Ovary (tissue), 10 donors: ENCODE measurements at places on chromosomes 2 and 18. TPM values are rescaled to one million over a fixed set of nuclear protein-coding genes. Genes with fewer than 3 reads are reported as not detected.

Gene SGO2
- 1.8 TPM for polyA plus RNA-seq

Gene KRTCAP3
- 0.82 TPM for polyA plus RNA-seq

Gene CDH2
- 78.3 TPM for polyA plus RNA-seq

Gene CRYBA2
- polyA plus RNA-seq = not detected

Gene PFN4
- 1.1 TPM for polyA plus RNA-seq

Gene ZBTB7C
- 2.8 TPM for polyA plus RNA-seq

Gene CAPN14
- 0.05 TPM for polyA plus RNA-seq

- no peak for DNase-seq
Observed at GRCh38 chr2:219354582-219354981, 22.0 kb upstream of the RESP18 start.

- DNase-seq = no peak
Observed at GRCh38 chr2:228917220-228917619, 353.9 kb downstream of the PID1 start.

DNA sequence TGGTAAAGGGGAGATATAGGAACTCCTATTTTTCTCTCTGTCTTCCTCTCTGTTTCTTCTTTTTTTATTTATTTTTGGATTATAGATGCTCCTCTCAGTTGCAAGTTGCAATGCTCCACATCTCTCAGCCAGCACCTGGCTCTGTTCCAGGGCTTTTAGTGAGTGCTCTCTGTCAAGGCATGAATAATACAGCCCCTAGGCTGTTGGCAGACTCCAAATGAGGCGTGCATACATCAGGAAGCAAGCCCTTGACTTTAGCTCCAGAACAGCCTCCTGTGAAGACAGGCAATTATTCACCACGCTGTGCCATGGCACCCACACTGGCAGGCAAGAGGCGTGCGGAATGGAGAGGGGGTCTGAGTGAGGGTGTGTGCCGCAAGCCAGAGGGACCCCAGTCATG is 228.1 kb upstream of the PXDN start:
- DNase-seq = no peak

DNA sequence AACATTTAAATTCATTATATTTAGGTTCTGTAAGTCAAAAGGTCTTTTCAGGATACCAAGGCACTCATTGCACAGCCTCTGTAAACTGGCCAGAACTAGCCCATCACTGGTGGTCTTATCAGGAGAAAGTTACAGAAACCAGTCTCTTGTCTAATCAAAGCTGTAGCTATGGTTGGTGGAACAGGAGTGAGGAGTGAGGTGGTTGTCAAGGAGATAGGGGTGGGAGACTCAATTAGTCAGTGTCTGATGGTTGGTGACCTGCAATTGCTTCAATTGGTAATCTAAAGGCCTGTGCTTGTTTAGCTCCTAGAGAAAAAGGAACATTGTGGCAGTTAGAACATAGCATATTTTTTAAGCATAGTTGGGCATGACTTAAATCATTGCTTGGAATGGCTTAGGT is 458.6 kb upstream of the CDH2 start:
- no peak for DNase-seq

- no peak for DNase-seq
Observed at GRCh38 chr18:13470516-13471197, 252.1 kb downstream of the LDLRAD4 start.

GRCh38 chr18:70333757-70334156 is 44.9 kb downstream of the SOCS6 start:
- no peak for DNase-seq

GRCh38 chr2:75431763-75432162 is 129.0 kb downstream of the EVA1A start:
- DNase-seq = no peak

GRCh38 chr18:54696616-54697293 is 105.7 kb downstream of the DYNAP start:
- DNase-seq = no peak

DNA sequence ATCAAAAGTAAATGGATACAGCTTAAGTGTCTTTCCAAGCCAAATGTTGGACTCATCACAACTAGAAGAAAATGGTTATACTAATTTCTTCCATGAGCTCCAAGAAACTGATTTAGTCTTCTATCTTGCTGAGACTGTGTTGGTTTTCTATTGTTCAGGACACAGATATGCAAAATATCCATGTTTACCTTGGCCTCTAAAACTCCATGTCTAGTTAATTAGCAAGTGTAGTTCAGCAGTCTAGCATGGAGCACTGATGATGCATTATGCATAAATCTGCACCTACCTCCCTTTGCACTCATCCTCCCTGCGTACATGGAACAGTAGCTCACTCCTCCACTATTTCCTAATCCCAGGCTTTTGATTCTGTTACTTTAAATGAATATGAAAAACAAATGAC is 731.4 kb upstream of the CHAC2 start:
- DNase-seq = no peak

GRCh38 chr18:70234667-70235459 is 29.4 kb upstream of the RTTN start:
- no peak for DNase-seq

DNA sequence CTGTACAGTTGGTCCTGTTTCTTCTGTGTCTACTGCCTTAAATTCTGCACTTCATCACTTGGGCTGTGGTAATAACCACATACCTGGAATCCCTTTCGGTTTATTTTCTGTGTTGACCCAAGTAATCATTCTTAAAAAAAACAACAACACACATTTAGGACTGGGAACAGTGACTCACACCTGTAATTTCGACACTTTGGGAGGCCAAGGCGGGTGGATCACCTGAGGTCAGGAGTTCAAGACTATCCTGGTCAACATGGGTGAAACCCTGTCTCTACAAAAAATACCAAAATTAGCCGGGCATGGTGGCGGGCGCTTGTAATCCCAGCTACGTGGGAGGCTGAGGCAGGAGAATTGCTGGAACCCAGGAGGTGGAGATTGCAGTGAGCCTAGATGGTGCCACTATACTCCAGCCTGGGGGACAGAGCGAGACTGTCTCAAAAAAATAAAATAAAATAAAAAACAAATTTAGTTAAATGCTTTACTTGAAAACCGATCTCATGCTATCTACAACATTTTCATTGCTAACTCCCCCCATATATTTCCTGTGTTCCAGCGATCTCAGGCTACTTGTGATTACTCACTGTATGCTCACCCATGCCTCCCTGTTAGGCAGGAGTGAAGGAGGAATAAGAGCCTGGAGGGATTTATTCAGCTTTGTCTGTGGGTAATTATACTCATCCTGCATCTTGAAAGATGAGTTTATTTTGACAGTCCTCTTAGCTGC is 18.2 kb downstream of the ACSL3 start:
- DNase-seq = no peak

GRCh38 chr18:10290638-10291235 is 163.7 kb upstream of the APCDD1 start:
- no peak for DNase-seq

DNA sequence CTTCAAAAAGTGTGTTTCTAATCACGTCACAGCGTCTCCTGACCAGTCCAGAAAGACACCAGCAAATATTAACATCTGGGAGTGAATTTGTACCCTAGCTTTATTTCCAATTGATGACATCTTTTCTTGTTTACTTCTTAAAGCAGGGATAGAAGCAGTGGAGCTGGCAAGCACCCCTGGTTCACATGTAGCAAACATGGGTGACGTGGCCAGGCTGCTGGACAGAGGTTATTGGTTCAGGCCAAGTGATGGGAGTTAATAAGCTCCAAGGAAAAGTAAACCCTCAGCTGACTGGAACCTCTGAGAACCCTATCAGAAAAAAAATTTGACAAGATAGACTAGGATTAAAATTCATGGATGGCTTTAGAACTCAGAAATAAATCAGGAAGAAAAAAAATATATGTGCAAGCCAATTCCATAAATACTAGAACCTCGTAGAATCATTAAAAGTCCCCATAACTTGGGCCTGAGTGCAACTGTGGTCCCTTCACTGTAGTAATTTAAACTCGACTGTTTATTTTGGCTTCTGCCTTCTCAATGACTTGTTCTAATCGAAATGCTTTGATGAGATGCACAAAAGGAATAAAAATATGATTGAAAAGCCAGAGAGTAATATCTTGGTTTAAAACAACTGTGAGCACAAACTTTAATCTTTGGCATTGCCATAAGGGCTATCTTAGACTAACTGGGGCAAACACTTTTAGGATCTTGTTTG is 121.5 kb upstream of the CTAGE1 start:
- DNase-seq = peak; percentile 48

- no peak for DNase-seq
Observed at GRCh38 chr2:223952280-223952968, 4.8 kb upstream of the MRPL44 start.

- DNase-seq = no peak
Observed at GRCh38 chr2:23541503-23542229, 156.7 kb downstream of the KLHL29 start.

- peak; percentile 75 for DNase-seq
Observed at GRCh38 chr2:72142570-72143440, 4.9 kb downstream of the CYP26B1 start.

DNA sequence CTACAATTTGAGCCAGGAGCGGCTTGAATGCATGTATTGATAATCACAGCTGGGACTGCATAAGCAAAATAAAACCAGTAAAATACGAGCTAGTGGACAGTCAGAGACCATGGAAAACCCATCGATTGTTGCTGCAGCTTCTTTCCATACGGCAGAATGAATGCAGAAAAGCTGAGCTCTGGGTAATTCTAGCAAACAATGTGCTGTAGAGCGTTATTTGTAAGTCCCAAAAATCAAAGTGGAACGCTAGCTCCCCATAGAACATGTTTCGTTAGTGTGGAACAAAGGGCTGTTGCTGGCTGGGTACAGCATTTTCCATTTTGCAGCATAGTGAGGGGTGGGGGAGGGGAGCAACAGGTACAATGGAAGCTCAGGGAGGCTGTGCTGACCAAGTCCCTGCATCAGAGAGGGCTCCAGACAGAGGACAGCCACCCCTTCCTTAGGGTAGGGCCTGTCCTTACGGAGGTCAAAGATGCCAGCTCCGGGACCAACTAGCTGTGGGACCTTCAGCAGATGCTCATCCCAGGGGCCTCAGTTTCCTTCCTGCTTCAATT is 74.1 kb downstream of the BOD1L2 start:
- no peak for DNase-seq

- DNase-seq = no peak
Observed at GRCh38 chr2:62340994-62341484, 145.1 kb downstream of the B3GNT2 start.

GRCh38 chr2:235851828-235852525 is 316.2 kb downstream of the GBX2 start:
- DNase-seq = no peak
